Stimulated activated CD4-positive, alpha-beta T cell treated with anti-CD3 and anti-CD28 coated beads, TNF-alpha, amount 100 ng/mL, for 48 hours (primary cell): ENCODE measurements at places on chromosomes 5 and 9.
A peak's percentile ranks its signal among the peaks of the same experiment; 100 is the strongest.

- no peak for DNase-seq
These were observed 95.8 kb upstream of the PANK3 start for GRCh38 chr5:168674893-168675482.

DNA sequence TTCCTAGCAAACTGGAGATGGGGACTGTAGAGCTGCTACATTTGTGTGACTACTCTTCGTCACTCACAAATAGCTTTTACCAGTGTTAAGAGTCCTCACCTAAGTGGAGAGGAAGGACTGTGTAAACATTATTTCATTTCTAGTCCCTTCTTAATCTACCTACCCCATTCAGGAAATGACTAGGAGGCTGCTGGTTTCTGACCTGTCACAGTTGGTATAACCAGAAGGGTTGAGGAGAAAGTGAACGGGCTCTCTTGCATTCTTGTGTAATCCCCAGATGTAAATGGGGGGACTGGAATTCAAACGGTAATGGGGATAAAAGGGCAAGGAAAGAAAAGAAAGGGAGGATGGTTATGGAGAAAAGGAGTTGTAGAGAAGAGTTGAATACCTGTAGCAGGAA lies 35.4 kb upstream of the BNIP1 start:
- DNase-seq = no peak

GRCh38 chr9:126538550-126538949 lies 75.2 kb upstream of the LMX1B start:
- DNase-seq = no peak

GRCh38 chr9:107337676-107338590 lies 54.9 kb downstream of the RAD23B start:
- no peak for DNase-seq

- DNase-seq = no peak
These were observed 173.6 kb downstream of the NR2F1-AS1 start for GRCh38 chr5:93407454-93407853.

- no peak for DNase-seq
These were observed 238.5 kb upstream of the PIK3R1 start for GRCh38 chr5:67976891-67977601.

- no peak for DNase-seq
These were observed 340.3 kb downstream of the KCNN2 start for GRCh38 chr5:114702136-114702535.

- DNase-seq = no peak
These were observed 14.2 kb upstream of the SUB1 start for GRCh38 chr5:32571128-32571527.

DNA sequence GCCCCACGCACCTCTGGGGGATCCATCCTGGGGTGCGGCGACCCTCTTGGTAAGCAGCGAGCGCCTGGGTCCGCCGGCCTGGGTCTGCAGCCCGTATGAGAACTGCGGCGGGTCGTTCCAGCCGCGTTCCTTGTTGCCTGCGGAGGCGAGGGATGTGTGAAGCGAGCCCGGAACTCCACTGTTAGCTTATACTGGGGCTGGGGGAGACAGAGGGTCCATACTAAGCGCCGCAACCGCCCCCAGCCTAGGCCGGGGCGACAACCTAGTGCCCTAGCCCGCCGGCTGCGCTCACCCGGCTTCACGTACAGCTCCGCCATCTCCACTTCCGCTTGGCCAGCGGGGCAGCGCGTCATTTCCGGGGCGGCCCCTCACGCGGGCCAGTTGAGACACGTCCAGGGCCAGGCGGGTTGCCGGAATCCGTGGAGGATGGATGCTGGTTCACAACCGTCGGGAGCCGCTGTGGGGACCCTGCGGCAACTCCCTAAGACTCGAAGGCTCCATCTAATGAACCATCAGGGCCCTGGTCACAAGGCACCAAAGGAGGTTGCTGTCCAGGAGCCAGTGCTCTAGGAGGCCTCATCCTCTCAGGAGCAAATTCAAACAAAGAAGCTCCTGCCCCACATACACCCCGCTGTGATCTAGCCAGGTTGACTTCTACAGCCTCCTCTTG lies at the start of gene SRA1:
TSS of gene SRA1 (minus strand) at position 338 of the 670 bp plus-strand sequence. CDS start at position 317, 21 bp downstream.
- peak; percentile 77 for DNase-seq

- DNase-seq = no peak
These were observed 99.8 kb upstream of the NR4A3 start for GRCh38 chr9:99721898-99722297.

- no peak for DNase-seq
These were observed 56.7 kb downstream of the MAPKAP1 start for GRCh38 chr9:125650271-125650737.

DNA sequence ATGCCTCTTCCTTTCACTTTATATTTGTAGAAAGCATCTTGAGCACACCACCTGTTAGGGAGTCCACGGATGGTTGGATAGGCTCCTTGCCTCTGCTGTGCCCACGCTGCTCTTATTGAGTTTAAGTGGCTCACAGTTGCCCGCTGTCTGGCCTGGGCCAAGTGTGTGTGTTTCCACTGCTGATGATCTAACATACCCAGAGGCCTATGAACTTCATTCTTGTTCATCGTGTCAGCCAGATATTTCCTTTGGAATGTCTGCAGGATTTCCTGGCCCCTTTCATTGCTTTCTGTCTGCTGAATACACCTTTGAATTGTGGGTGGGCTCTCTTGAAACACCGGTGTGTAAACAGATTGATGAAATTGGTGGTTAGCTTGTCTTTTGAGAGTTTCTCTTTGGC lies 46.6 kb downstream of the MVB12B start:
- no peak for DNase-seq

DNA sequence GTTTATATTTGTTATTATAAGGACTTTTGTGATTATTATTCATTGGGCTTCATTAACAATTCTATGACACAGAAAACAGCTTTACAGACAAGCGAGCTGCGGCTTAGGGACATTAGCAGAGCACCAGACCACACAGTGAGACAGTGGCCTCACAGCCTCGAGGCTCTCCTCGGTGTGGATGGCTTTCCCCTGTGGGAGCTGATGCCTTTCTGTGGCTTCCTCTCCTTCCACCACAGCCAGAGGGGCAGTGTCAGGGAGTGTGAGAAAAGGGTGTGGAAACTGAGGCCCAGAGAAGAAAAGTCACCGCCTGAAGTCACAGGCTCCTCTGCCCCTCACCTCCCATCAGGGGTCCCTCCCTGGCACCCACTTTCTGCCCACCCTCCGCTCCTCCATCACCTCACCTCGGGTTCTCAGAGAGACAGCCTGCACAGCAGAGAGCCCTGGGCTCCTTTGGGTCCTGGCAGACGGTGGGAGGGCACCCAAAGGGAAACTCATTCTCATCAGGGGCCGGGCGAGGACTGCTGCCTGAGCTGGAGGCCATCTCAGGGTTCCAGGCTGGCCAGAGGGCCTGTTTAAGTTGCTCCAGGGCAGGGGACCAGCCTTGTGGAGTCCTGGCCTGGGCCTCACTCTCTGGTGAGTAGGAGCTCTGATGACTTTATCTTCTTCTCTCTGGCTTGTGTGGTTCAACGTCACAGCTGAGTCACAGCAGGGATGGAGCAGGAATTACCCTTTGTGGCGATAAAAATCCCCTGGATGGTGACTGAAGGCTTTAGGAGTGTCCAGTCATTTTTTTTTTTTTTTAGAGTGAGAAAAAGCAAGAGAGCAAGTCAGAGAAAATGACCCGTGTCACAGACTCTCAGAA lies 830 bp downstream of the TRAF1 start:
- peak; percentile 79 for DNase-seq

GRCh38 chr5:173963182-173963838 lies 25.7 kb upstream of the C5orf47 start:
- DNase-seq = no peak

DNA sequence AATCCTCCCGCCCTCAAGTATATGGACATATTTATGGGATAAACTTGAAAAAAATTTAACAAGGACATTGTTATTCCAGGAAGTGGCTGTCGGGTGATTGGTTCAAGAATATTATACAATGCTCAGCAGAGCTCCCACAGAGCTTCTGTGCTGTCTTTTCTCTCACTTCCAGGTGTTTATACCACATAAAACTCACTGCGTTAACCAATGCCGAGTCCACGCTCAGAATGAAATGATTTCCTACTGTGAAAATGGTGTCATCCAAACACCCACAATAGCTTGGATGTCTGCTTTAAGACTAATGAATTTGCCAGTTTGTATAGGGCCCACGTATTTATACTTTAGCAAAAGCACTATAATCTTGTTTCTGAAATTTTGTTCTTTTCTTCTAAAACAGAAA lies 368.2 kb downstream of the NDUFS4 start:
- no peak for DNase-seq

DNA sequence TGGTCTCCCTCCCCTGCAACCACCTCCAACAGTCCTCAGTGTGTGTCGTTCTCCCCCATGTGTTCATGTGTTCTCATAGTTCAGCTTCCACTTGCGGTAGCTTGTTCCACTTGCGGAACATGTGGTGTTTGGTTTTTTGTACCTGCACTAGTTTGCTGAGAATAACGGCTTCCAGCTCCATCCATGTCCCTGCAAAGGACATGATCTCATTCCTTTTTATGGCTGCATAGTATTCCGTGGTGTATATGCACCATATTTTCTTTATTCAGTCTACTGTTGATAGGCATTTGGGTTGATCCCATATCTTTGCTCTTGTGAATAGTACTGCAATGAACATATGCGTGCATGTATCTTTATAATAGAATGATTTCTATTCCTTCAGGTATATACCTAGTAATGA lies 43.0 kb upstream of the ZFYVE16 start:
- no peak for DNase-seq
